ENCODE measurements at places on chromosomes 3 and 15.

GRCh38 chr15:89307791-89308190 lies 26.8 kb downstream of the POLG start:
- DNase-seq: no peak

DNA sequence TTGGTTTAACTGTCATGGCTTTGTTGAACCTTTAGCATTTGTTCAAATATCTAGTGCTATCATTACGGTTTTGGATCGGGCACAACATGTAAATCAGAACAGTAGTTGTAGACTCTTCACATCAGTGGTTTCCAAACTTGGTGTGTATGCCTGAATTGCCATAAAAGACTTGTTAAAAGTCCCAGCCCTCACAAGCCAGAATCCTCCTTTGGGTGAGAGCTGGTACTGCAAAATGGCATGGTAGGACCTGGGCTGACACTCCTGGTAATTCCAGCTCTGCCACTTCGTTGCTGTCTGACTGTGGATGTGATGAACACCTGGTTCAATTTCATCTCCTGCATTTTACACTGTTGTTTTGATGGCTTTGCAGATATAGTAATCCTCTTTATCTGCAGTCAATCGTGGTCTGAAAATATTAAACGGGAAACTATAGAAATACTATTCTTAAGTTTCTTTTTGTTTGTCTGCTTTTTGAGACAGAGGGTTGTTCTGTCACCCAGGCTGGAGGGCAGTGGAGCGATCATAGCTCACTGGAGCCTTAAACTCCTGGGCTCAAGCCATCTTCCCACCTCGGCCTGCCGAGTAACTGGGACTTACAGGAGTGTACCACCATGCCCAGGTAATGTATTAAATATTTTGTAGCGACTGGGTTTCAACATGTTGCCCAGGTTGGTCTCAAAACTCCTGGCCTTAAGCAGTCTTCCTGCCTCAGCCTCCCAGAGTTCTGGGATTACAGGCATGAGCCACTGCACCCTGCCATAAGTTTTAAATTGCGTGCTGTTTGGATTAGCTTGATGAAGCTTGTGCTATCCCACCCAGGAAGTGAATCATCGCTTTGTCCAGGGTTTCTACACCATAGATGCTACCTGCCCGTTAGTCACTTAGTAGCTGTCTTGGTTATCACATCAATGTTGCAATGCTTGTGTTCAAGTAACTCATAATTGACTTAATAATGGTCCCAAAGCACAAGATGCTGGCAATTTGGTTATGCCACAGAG lies 61.6 kb downstream of the RAB7A start:
- DNase-seq: peak; percentile 68

GRCh38 chr15:24985224-24985623 lies 30.4 kb downstream of the SNRPN start:
- no peak for DNase-seq

GRCh38 chr3:11727207-11727606 lies 83.5 kb upstream of the VGLL4 start:
- DNase-seq: no peak

DNA sequence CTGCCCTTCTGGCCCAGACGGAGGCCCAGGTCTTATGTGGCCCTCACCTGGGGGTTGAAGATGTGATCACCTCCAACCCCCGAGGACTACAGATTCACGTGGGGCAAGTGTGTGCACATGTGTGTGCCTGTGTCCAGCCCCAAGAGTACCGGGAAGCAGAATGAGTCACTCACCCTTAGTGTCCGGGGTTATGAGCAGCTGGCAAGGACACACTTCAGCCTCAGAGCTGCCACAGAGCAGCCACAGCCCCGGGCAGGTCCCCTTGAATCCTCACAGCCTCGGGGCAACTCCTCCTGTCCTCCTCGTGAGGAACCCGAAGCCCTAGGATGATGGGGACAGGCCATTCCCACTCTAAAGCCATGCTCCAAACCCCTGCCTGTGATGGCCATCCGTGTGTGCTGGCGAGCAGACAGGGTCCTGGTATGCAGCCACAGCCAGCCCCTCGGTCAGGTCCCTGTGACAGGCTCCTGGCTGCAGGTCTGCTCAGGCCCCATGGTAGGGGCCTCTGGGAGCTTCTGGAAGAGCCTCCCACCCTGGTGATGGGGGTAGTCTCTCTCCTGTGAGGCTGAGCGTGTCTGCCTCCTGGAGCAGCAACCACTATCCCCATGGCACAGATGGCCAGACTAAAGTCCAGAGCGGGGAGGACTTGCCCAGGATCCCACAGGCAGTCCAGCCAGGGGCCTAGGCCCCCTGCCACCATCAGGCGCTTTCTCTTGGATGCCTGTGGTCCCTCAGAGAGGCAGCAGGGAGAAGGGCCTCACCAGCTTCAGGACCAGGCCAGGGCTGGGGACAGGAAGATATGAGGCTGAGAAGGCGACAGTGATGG lies 852 bp downstream of the STAB1 start:
- DNase-seq: no peak

DNA sequence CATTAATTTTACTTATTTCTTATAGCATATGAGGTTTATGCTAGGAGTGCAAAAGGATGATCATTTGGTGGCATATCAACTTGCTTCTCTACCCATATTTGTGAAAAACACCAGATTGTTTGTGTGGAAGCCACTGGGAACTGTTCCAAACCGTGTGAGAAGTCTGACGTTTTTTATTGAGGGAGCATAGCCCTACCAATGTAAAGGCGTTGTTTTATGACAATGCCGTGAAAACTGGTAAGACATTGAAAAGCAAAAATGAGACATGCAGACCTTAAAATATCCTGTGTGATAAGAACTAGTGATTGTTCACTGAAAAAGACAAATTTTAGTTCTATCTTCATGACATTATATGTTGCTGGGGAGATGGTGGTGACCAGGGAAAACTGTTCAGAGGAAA lies 87.8 kb downstream of the CHL1 start:
- DNase-seq: no peak

DNA sequence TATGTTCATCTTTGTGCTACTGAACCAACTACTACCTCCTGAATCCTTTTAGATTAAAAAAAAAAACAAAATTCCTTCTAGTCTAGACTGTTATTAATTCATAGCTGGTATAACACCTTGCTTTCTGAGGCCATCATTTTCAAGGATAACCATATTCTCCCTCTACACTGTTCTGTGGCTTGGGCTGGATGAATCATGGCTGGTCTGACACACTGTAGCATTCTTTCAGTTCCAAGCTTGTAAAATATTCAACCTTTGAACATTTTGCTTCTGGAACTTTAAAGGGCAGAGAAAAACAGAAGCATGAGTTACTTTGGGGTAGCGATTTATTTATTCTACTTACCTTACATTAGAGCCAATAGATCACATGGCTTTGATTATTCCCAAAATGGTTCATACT lies 7.6 kb downstream of the HSPBAP1 start:
- no peak for DNase-seq

GRCh38 chr3:68479779-68480178 lies 452.6 kb downstream of the TAFA4 start:
- no peak for DNase-seq

DNA sequence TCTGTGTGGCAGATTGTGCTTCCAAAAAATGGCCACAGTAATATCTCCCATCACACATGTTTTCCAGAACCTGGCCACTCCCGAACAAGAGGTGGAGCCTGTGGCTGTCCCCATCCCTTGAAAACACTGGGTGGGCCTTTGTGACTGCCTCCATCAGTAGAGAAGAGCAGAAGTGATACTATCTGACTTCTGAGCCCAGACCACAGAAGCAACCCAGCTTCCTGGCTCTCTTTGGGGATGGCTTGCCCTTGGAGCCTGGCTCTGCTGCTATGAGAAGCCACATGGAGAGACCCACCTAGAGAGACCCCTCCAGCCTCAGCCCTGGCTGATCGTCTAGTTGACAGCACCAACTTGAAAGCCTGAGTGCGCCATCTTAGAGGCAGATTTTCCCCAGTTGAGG lies 39.8 kb upstream of the CMTM8 start:
- no peak for DNase-seq

GRCh38 chr15:66721501-66721937 lies 19.5 kb downstream of the SMAD6 start:
- DNase-seq: no peak

DNA sequence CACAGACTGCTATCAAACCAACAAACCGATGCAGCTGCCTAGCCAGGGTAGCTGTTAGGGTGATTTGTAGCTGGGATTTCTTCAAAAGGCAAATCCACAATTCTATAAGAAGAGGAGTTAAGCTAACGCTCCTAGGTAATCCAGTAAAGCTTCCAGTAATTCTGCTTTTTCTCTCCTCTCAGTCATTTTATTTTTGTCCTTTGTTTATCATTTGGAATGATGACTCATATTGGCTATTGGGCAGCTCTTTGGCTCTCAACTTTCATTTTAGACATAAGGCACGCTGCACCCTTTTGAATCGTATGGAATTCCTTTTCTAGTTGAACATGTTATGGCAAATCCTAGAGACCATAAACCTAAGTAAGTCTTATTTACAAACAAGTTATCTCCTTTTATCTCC lies 53.2 kb upstream of the PPARG start:
- DNase-seq: no peak

DNA sequence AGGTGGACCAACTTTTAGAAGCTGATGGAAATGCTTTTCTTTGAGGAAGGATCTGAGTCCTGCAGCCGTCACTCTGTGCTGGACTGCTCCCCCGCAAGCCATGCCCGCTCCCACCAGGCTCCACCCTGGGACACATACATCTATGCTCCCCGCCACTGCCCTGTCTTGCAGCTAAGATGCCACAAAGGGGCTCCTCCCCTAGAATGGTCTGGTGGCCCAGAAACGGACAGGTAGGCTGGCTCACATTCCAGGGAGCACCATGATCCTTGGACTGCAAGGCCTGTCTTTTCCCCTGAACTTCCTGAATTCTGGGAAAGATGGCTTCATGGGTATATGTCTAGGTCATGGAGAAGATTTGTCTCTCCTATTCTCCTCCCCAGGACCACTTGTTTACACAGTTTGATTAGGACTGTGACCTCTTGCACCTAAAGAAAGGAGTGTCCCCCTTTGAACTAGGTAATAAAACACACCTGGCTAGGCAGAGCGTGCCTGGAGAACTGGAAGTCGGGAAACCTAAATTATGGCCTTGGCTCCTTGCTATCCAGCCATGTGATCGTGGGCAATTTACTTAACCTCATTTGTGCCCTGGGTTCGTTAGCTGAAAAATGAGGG lies 220.9 kb upstream of the BHLHE40 start:
- no peak for DNase-seq

- peak; percentile 82 for DNase-seq
Measured at GRCh38 chr3:195697582-195698324, 23.0 kb upstream of the MUC20 start.

DNA sequence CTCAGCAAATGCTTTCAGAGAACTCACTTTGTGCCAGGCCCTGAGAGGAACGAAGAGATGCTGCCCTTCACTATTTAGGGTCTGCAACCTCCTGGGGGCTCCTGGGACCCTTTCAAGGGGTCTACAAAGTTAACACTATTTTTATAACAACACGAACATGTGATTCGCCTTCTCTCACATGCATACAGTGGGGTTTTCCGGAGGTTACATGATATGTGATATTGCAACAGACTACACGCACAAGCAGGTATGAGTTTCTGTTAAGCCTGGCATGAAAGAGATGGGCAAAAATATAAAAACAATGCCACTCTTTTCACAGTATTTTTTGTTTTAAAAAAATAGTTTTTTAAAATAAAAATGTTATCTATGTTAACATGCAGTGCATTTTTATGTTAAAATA lies 10.3 kb downstream of the STARD5 start:
- DNase-seq: no peak

DNA sequence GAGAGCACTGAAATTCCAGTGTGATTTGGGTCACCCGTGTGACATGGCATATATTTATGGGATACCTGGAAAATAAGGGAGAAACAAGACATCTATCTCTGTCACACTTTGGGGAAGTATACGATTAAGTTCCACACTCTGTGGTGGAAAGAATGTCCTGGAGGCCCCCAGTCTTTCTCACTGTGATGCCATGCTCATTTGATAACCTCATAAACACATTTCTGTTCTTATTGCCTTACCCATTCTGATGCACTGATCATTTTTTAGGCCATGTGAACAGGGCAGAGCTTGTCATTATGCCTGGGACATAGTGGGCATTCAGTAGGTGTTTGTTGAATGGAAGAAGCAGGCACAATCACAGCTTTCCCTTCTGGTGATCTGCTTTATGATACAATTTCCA lies 349.4 kb upstream of the TPRG1 start:
- no peak for DNase-seq

- DNase-seq: no peak
Measured at GRCh38 chr15:71728881-71729280, 81.5 kb upstream of the NR2E3 start.

All from iPS-NIHi11 (cell line).